ENCODE measurements at places on chromosomes 6 and 20. TPM values are rescaled to one million over a fixed set of nuclear protein-coding genes. Genes with fewer than 3 reads are reported as not detected.

The PSORS1C2 gene
- total RNA-seq = not detected

The PROCR gene
- 4.6 TPM for total RNA-seq

The ASIP gene
- not detected for total RNA-seq

The SGK1 gene
- total RNA-seq = 15.8 TPM

The HLA-DRB5 gene
- 3.4 TPM for total RNA-seq

The APOM gene
- 2.6 TPM for total RNA-seq

The KCNG1 gene
- 11.4 TPM for total RNA-seq

The SAPCD1 gene
- total RNA-seq = 10.1 TPM

The BMP6 gene
- total RNA-seq = 0.37 TPM

The C6orf163 gene
- total RNA-seq = 2.6 TPM

The COX4I2 gene
- total RNA-seq = not detected

DNA sequence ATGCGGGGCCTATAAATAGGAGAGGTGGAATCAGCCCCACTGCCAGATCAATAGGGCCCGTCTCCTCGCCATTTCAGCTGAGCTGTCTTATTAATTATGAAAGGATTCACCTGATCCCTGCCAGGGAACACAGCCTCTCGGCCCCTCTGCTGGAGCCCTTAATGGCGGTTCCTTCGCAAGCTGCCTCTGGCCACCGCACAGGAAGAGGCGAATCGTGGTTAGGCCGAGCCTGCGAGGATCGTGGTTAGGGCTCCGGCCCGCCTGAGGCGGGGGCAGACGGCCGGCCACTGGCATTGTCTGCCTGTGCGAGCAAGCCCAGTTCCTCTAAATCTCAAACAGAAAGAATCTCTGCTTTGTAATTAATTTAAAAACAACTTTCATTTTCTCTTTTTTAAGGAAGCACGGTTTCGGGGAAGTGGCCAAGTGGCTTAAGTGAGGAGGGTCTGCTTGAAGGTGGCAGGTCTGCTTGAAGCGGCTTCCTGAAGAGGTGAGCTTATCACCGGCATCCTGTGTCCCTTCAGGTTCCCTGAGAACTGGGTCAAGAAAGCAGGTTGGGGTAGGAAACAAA, 9.2 kb downstream of the NRN1 start:
- H3K4me3 ChIP-seq = peak overlapping the region; percentile 62
- peaks cover 100% of the 10 kb centered on the region for H3K27me3 ChIP-seq
- DNase-seq = peak; percentile 85
- H3K27ac ChIP-seq = no peak overlapping the region

DNA sequence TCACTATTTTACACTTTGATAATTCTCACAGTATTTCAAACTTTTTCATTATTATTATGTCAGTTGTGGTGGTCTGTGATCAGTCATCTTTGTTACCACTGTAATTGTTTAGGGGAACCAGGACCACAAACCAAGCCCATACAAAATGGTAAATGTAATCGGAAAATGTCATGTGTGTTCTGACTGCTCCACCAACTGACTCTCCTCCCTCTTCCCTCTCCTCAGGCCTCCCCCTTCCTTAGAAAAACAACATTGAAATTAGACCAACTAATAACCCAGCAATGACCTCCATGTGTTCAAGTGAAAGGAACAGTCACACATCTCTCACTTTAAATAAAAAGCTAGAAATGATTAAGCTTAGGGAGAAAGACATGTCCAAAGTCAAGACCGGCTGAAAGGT, 63.8 kb downstream of the GMDS start:
- no peaks in the 10 kb centered on the region for H3K4me1 ChIP-seq
- DNase-seq = no peak
- H3K4me3 ChIP-seq = no peak overlapping the region
- no peaks in the 10 kb centered on the region for H3K36me3 ChIP-seq

GRCh38 chr6:38086346-38086745, 266.8 kb downstream of the ZFAND3 start:
- no peaks in the 10 kb centered on the region for H3K4me1 ChIP-seq
- no peak overlapping the region for H3K27ac ChIP-seq
- no peaks in the 10 kb centered on the region for H3K27me3 ChIP-seq
- no peaks in the 10 kb centered on the region for H3K36me3 ChIP-seq

- no peak overlapping the region for H3K4me3 ChIP-seq
- no peaks in the 10 kb centered on the region for H3K4me1 ChIP-seq
- DNase-seq = no peak
- no peaks in the 10 kb centered on the region for H3K27me3 ChIP-seq
These were observed 24.8 kb downstream of the SPACA1 start for GRCh38 chr6:88072462-88072861.

DNA sequence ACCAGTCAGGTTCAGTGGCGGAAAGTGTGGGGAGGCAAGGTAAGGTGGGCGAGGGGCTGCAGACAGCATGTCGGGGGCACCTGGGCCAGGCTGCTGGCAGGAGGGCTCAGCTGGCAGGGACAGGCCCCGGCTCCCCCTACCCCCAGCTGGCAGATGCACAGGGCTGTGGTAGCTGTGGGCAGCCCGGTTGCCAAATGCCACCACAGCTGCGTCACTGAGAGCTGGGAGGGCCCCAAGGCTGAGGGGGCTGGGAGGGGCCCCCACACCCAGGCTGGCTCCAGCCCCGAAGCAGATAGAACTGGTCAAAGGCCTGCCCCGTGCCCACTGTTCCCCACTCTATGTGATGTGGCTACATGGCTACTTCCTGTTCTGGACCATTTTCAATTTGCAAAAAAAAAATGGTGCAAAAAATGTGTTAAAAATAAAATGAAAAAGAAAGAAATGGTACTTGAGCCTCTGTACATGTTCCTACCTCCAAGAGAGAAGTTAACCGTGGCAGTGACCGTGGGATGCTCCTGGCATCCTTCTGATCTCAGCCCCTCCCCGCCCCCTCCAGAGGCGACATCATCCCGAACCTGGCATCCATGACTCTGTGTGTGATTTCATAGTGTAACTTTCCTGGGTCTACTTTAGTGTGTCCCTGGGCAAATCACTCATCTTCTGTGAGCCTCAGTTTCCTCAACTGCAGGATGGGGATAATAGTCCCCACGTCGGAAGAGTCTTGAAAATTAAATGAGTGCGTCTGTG, 64.4 kb downstream of the UBE2V1 start:
- peaks cover 5% of the 10 kb centered on the region for H3K4me1 ChIP-seq
- no peak for DNase-seq
- no peaks in the 10 kb centered on the region for H3K36me3 ChIP-seq
- H3K27me3 ChIP-seq = no peaks in the 10 kb centered on the region
- no peak overlapping the region for H3K4me3 ChIP-seq
- H3K27ac ChIP-seq = no peak overlapping the region

DNA sequence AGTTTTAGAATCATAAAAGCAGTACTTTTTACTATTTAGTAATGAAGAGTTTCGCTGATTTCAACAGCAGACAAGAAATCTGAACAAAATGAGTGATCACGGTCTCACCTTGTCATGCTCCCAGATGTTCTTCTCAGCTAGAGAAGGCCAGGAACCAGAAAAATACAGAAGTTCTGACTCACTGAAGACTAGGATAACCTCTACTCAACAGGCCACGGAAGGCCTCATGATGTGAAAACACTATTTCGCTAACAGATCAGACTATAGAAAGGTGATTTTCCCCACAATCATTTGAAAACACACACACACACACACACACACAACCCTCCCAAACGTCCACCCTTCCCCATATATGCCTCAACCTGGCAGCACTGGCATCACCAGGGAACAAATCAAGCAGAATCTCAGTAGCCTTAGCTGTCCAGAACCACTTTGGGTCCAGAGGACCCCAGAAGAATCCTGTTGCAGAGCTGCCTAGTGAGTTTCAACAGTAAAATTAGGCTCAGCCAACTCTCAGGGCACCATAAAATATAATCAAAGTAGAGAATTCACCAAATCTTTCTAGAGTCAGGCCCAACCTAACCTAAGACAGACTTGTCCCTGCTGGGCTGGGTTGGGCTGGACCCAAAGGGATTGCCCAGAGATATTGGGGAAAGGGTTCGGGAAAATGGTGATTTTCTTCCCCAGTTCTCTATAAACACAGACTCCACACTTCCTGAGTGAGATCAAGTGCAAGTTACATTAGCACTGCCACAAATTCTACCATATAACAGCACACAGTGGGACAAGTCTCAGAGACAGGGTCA, 7.9 kb downstream of the EXOC2 start:
- H3K4me1 ChIP-seq = peaks cover 37% of the 10 kb centered on the region
- no peak overlapping the region for H3K27ac ChIP-seq
- H3K36me3 ChIP-seq = no peaks in the 10 kb centered on the region
- H3K4me3 ChIP-seq = no peak overlapping the region
- no peaks in the 10 kb centered on the region for H3K27me3 ChIP-seq

DNA sequence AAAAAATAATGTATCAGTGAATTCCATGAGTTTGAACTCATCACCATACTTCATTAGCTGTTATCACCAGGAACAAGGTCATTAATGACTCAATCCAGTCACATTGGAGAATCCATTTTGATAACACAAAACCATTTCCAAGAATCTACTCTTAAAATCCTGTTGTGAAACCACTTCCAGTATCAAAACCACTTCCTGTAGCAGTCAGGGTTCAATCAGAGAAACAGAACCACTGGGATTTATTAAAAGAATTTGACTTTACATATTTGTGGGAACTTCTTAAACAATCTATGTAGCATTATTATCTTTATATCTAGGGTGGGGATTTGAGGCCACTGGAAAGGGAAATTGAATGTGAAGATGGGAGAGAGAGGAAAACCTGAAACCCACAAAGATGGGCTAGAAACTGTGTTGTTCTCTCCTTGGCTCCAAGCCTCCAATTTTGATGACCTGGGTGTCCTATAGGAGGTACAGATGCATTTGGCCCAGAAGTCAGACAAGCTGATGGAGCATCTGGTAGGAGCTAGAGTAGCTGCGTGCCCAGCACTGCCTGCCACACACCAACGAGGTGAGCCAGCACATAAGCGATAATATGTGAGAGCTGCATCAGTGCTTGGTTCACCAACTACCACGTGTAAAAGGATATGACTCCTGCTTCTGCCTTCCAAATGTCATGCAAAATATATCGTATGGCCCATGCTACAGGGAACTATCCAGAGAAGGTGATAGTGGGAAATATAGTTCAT, 117.0 kb downstream of the TMEM200A start:
- no peaks in the 10 kb centered on the region for H3K27me3 ChIP-seq
- DNase-seq = no peak
- no peak overlapping the region for H3K27ac ChIP-seq
- H3K4me3 ChIP-seq = no peak overlapping the region
- H3K36me3 ChIP-seq = no peaks in the 10 kb centered on the region

DNA sequence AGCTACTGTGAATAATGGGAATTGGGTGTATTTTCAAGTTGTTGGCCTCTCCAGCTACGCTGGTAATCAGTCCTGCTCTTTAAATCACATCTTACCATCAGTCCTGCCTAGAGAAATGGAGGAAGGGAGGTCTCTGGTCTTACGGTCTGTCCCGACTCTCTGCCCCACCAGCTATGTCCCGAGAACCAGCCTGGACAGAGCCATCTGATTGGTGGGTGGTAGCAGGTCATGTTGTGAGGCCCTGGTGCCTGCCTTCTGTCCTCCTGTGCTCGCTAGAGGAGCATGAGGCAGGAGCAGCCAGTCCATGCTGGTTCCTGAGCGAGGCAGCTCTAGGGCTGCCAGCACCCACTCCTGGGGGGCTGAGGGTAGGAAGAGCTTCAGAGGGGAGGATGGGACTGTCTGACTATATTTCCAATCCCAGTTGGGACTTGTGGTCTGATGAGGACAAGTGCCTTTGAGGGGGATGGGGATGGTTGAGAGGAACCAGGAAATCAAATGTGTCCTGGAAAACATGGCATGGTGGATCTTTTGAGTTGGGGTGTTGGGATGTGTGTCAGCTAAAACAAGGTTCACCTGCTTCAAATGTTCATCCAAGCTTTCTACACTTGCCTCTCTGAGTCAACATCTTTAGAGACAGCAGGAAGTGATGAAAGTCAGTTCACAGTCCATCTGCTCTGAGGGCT, 33.0 kb downstream of the SYNJ2 start:
- no peak overlapping the region for H3K4me3 ChIP-seq
- no peak overlapping the region for H3K27ac ChIP-seq
- H3K4me1 ChIP-seq = peaks cover 3% of the 10 kb centered on the region
- DNase-seq = no peak

GRCh38 chr6:4563156-4563555, 213.0 kb upstream of the CDYL start:
- no peak for DNase-seq
- peaks cover 14% of the 10 kb centered on the region for H3K4me1 ChIP-seq
- no peaks in the 10 kb centered on the region for H3K36me3 ChIP-seq
- no peaks in the 10 kb centered on the region for H3K27me3 ChIP-seq
- no peak overlapping the region for H3K4me3 ChIP-seq

DNA sequence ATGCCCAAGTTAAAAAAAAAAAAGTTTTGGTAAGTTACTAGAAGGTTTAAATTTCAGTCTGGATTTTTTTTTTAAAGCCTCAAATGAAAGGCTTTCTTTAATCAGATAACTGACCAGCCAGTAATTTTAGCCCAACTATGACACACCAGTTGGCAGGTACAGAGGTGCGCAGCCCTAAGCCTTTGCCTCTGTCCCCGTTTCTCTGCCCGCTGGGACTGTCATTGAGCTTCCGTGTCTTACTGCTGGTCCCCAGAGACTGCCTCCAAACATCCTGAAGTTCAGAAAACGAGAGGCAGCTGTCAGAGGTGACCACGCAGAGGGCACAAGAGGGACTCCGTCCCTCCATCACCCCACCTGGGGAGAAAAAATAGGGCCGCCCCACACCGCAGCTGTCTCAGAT, 118.2 kb downstream of the RPS12 start:
- H3K4me1 ChIP-seq = peaks cover 36% of the 10 kb centered on the region
- H3K27me3 ChIP-seq = no peaks in the 10 kb centered on the region
- H3K4me3 ChIP-seq = no peak overlapping the region
- DNase-seq = no peak
- no peaks in the 10 kb centered on the region for H3K36me3 ChIP-seq

Measured in neural progenitor cell (in vitro differentiated cells).